ENCODE measurements at places on chromosomes 4 and X. TPM values are rescaled to one million over a fixed set of nuclear protein-coding genes. Genes with fewer than 3 reads are reported as not detected.

RAB9B gene
- polyA plus RNA-seq, result 6.8 TPM

GRXCR1 gene
- polyA plus RNA-seq, result not detected

GPC3 gene
- polyA plus RNA-seq, result 91.8 TPM

ERAS gene
- not detected for polyA plus RNA-seq

SSX2B gene
- polyA plus RNA-seq, result not detected

UNC5C gene
- 1.8 TPM for polyA plus RNA-seq

SCRG1 gene
- 0.08 TPM for polyA plus RNA-seq

IGFBP7 gene
- 4,468 TPM for polyA plus RNA-seq
